Activated CD4-positive, alpha-beta T cell treated with anti-CD3 and anti-CD28 coated beads, Interleukin-2, amount 10 ng/mL, durations not matched to agents 7 days and 5 days (primary cell): ENCODE measurements at places on chromosomes 7 and 10. TPM values are rescaled to one million over a fixed set of nuclear protein-coding genes. Genes with fewer than 3 reads are reported as not detected.

- no peak overlapping the region for H3K4me3 ChIP-seq
- H3K36me3 ChIP-seq: no peaks in the 10 kb centered on the region
- no peak for DNase-seq
- no peaks in the 10 kb centered on the region for H3K27me3 ChIP-seq
Observed at GRCh38 chr7:51325908-51326307, 9.3 kb upstream of the COBL start.

DNA sequence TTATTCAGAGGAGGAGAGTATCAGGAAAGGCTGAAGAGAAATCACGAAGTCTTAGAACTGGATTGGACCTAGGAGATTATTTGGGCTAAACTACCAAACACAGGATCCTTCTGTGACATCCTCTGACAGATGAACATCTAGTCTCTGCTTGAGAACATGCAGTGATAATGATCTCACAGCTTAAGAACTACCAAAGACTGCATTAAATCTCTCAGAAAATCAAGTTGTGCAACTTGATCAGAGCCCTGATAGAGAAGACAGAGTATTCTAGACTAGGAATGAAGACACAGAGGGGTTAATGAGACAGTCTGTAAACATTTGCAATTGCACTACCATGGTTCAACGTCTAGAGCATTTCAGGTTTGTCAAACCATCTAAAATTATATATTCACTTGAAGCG, 37.1 kb upstream of the AGBL3 start:
- no peak for DNase-seq
- peaks cover 13% of the 10 kb centered on the region for H3K4me1 ChIP-seq

The HKDC1 gene
- total RNA-seq: 10.9 TPM

The CRTAC1 gene
- total RNA-seq: not detected

- DNase-seq: no peak
- H3K36me3 ChIP-seq: peaks cover 2% of the 10 kb centered on the region
- H3K27ac ChIP-seq: no peak overlapping the region
- peaks cover 66% of the 10 kb centered on the region for H3K4me1 ChIP-seq
- no peak overlapping the region for H3K4me3 ChIP-seq
Observed at GRCh38 chr10:49179699-49180443, 8.3 kb downstream of the TMEM273 start.

DNA sequence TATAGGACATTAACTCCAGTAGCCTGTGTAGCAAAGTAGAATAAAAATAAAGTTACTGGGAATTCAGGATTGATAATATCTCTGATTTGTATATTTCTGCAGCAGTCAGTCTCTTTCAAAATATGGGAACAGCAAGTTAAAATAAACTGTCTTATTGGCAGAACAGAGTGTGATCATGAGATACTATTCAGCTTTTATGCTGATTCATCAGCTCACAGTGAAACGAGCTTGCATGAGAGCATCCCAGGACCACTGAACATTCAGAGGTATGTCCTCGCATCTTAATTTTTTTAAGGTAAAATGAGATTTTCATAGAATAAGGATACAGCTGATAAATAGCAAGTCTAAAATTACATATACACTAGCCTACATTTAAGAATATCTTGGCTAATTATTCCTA, 282.5 kb upstream of the MYO3A start:
- DNase-seq: no peak
- no peaks in the 10 kb centered on the region for H3K4me1 ChIP-seq
- H3K36me3 ChIP-seq: no peaks in the 10 kb centered on the region
- H3K27me3 ChIP-seq: no peaks in the 10 kb centered on the region
- no peak overlapping the region for H3K27ac ChIP-seq

GRCh38 chr10:18268005-18268404, 127.8 kb downstream of the CACNB2 start:
- no peaks in the 10 kb centered on the region for H3K4me1 ChIP-seq
- no peak overlapping the region for H3K4me3 ChIP-seq
- no peaks in the 10 kb centered on the region for H3K27me3 ChIP-seq
- H3K36me3 ChIP-seq: no peaks in the 10 kb centered on the region
- DNase-seq: no peak
- H3K27ac ChIP-seq: no peak overlapping the region

- H3K4me1 ChIP-seq: peaks cover under 1% of the 10 kb centered on the region
- DNase-seq: no peak
- H3K4me3 ChIP-seq: no peak overlapping the region
- peaks cover 8% of the 10 kb centered on the region for H3K27me3 ChIP-seq
- no peaks in the 10 kb centered on the region for H3K36me3 ChIP-seq
Observed at GRCh38 chr7:94400022-94400421, 5.3 kb downstream of the COL1A2 start.

The GIMAP2 gene
- 102 TPM for total RNA-seq

DNA sequence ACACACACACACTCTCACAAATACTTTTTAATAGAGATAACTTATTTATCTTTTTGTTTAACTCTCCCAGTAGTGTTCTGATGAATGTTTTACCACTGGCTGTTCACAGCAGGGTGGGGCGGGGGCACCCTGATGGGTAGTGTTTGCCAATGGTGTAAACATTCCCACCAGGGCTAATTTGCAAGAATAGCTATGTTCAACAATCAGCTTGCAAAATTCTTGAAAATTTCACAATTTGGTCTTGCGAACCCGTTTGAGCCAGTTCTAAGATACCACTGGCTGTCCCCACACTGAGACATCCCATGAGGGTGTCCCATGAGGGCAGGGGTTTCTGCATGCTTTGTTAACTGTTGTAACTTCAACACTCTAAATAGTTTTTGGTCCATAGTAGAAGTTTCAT, 348.5 kb downstream of the CXCL12 start:
- peaks cover 10% of the 10 kb centered on the region for H3K27me3 ChIP-seq
- no peak overlapping the region for H3K4me3 ChIP-seq
- no peaks in the 10 kb centered on the region for H3K36me3 ChIP-seq
- H3K27ac ChIP-seq: no peak overlapping the region
- DNase-seq: no peak
- H3K4me1 ChIP-seq: no peaks in the 10 kb centered on the region

The CCDC7 gene
- 21.4 TPM for total RNA-seq

The MRPS33 gene
- total RNA-seq: 69.1 TPM

The CTBP2 gene
- 0.40 TPM for total RNA-seq

- peaks cover 22% of the 10 kb centered on the region for H3K4me1 ChIP-seq
- peak overlapping the region; percentile 39 for H3K4me3 ChIP-seq
- no peaks in the 10 kb centered on the region for H3K36me3 ChIP-seq
- no peak for DNase-seq
Observed at GRCh38 chr7:1738511-1738910, 68.4 kb downstream of the ELFN1 start.

GRCh38 chr7:143487566-143487965, 9.9 kb downstream of the TAS2R41 start:
- peaks cover 7% of the 10 kb centered on the region for H3K4me1 ChIP-seq
- H3K4me3 ChIP-seq: no peak overlapping the region
- no peaks in the 10 kb centered on the region for H3K36me3 ChIP-seq

The PAX4 gene
- not detected for total RNA-seq

- H3K4me3 ChIP-seq: no peak overlapping the region
- H3K27ac ChIP-seq: no peak overlapping the region
- no peak for DNase-seq
- no peaks in the 10 kb centered on the region for H3K4me1 ChIP-seq
- H3K36me3 ChIP-seq: no peaks in the 10 kb centered on the region
Observed at GRCh38 chr10:43043773-43044447, 33.0 kb upstream of the RET start.

DNA sequence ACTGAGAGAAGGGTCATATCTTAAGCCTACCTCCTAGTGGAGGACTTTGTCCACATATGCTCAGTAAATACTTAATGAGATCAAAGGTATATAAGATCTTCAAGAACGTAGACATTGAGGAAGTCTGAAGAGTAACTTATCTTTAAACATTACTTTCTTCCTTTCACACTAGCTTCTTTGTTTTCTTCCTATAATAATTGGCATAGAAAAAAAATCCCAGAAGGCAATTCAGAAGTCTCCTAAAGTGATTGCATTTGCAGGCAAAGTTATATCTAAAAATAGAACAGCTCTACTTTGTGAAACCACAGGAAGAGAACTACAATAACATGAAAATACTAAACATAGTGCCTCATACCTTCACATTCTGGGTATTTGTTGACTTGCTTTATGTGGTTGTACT, 150.4 kb downstream of the PPP1R3A start:
- H3K4me3 ChIP-seq: no peak overlapping the region
- H3K4me1 ChIP-seq: no peaks in the 10 kb centered on the region
- no peaks in the 10 kb centered on the region for H3K36me3 ChIP-seq
- H3K27me3 ChIP-seq: no peaks in the 10 kb centered on the region

- peaks cover 20% of the 10 kb centered on the region for H3K4me1 ChIP-seq
- H3K27ac ChIP-seq: no peak overlapping the region
- H3K4me3 ChIP-seq: no peak overlapping the region
- H3K36me3 ChIP-seq: peaks cover 4% of the 10 kb centered on the region
- no peak for DNase-seq
Observed at GRCh38 chr10:67852761-67853160, 14.8 kb upstream of the DNAJC12 start.

GRCh38 chr10:69209787-69210484, 10.2 kb upstream of the HKDC1 start:
- no peak overlapping the region for H3K4me3 ChIP-seq
- H3K36me3 ChIP-seq: peaks cover 40% of the 10 kb centered on the region
- peaks cover 52% of the 10 kb centered on the region for H3K4me1 ChIP-seq
- DNase-seq: no peak
- H3K27ac ChIP-seq: no peak overlapping the region

The ZNF804B gene
- total RNA-seq: not detected

DNA sequence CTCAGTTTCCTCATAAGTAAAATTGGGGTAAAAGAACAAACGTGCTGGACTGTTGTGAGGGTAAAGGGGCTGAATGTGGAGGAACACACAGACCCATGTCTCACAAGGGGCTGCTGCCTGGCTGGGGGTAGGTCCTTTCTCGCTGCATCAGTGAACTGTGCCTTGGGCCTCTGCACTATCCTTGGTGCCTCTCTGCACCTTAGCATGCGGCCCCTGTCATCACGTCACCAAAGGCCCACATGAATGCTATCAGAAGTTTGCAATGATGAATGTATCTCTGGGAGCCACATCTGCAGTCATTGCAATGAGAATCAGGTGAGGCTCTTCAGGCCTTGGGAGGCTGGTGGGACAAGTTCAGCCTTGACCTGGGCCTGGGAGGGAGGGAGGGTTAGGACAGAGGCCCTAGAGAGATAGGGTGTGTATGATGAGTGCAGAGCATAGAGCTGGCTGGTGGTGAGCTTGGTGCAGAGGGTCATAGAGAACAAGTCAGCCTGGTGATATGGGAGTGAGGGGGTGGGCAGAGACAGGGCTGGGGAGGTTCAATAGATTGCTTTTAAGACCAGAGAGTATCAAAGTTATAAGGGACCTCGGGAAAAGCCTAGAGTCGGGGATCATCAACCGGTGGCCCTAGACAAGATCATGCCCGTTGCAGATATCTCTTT, 308.4 kb downstream of the RPS24 start:
- DNase-seq: no peak
- H3K27ac ChIP-seq: no peak overlapping the region
- H3K4me1 ChIP-seq: no peaks in the 10 kb centered on the region
- no peaks in the 10 kb centered on the region for H3K36me3 ChIP-seq
- H3K4me3 ChIP-seq: no peak overlapping the region
- peaks cover 6% of the 10 kb centered on the region for H3K27me3 ChIP-seq

The FGFR2 gene
- not detected for total RNA-seq

The FAM25C gene
- total RNA-seq: not detected

The LGI1 gene
- not detected for total RNA-seq

DNA sequence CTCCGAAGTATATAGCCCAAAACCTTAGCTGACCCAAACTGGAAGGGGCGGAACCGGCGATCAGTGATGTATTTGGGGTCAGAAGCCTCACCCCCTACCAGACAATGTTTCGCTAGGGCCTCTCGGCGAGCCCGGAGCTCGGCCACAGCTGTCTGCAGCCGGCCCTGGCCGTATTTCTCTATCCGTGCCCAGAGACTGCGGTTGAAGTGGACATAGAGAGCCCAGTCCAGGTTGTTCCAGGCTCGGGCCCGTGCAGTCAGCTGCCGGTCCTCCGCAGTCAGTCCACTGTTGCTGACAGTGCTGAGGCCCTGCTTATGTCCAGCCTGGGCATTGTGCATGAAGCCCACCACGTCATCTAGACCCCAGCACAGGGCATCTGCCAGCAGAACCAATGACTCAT, 1.5 kb upstream of the TRAPPC14 start:
- H3K36me3 ChIP-seq: peaks cover 31% of the 10 kb centered on the region
- peaks cover 70% of the 10 kb centered on the region for H3K4me1 ChIP-seq
- H3K27me3 ChIP-seq: no peaks in the 10 kb centered on the region
- no peak for DNase-seq
- H3K4me3 ChIP-seq: no peak overlapping the region

The OPN1SW gene
- not detected for total RNA-seq

DNA sequence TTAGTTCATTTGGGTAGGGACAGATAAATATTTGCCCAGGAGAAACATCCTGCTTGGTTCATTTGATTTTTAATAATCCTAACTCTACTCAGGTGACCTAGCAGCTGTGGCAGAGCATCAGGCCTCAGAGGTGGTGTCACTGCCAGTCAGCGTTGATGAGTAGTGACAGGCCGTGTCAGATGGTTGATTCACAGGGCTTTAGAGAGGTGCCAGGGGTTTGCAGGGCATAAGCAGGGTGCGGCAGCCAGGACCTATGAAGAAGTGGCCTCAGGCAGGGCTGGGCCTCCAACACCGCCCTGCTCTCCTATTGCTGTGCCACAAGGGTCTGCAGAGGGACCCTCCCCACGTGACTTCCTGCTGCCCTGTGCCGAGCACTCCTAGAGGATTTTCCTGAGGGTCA, 128.1 kb downstream of the HECW1 start:
- no peaks in the 10 kb centered on the region for H3K36me3 ChIP-seq
- no peak overlapping the region for H3K4me3 ChIP-seq
- H3K4me1 ChIP-seq: no peaks in the 10 kb centered on the region

The GBX1 gene
- total RNA-seq: not detected

DNA sequence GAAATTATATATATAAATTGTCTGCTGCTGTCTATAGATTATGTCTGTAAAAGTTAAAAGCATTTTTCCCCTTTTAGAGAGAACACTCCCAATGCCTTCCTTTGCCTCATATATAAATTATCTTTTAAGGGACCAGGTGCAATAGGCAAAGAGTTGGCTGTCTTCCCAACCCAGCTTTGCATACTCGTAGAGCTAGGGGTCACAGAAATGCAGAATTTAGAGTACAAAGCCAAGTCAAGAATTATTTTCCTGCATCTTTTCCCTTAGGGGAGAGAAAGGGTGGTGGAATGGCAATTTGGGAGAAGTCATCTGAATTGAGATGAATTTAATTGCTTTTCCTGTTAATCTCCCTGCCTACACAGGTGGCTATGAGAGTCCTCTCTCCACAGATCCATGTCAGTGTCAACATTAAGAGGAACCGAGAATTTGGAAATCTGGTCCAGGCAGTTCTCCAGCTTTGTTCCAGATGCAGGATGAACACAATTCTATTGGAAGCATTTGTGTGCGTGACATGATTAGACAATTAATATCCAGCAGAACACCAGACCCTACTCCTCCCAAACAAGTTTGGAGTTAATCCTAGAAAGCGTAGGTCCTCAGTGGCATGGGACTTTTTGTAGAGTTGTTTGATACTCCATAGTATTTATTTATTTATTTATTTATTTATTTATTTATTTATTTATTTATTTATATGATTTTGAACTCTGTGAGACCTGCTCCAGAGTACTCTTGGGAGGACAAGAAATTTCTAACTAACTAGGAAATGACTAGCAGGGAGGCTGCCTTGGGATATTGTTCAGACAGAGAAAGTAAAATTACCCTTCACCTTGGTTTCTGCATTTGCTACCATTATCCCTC, 80.3 kb upstream of the SKAP2 start:
- H3K4me3 ChIP-seq: no peak overlapping the region
- no peak overlapping the region for H3K27ac ChIP-seq

GRCh38 chr7:96321658-96322372, at the start of gene SLC25A13:
SLC25A13 (minus strand) TSS chr7:96322098; CDS start chr7:96321956, 142 bp downstream.
- H3K4me3 ChIP-seq: peak within 1 kb of the TSS; percentile 86
- no peaks in the 10 kb centered on the region for H3K36me3 ChIP-seq
- DNase-seq: peak; percentile 60
- H3K4me1 ChIP-seq: peaks cover 23% of the 10 kb centered on the region
- peak within 1 kb of the TSS; percentile 92 for H3K27ac ChIP-seq

- H3K4me3 ChIP-seq: no peak overlapping the region
- H3K36me3 ChIP-seq: peaks cover 6% of the 10 kb centered on the region
Observed at GRCh38 chr7:133429371-133429770, 176.5 kb downstream of the EXOC4 start.
